ENCODE measurements at places on chromosomes 4 and X.

- no peak for DNase-seq
These were observed 251.6 kb downstream of the QDPR start for GRCh38 chr4:17260166-17260907.

DNA sequence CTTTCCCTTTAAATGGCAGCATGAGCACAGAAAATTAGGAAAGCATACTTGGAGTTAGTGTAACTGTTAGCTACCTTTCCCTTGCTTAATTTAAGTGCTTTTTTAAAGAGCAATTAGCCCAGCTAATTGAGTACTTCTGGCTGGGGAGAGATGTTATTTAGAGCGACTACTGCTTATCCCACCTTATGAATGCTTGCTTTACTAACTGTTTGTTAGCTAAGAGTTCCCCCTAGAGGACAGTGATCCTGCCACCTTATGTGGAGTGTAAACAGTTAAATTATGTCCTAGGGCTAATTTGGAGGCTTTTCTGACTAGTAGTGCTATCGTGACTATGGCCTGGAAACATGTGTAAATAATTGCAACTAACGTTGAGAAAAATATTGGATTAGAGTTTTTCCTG, 909.4 kb downstream of the FSTL5 start:
- no peak for DNase-seq

GRCh38 chr4:156390599-156391324, 437.1 kb upstream of the CTSO start:
- peak; percentile 43 for DNase-seq

- DNase-seq: no peak
These were observed 2.7 kb upstream of the SORCS2 start for GRCh38 chr4:7189475-7190277.

DNA sequence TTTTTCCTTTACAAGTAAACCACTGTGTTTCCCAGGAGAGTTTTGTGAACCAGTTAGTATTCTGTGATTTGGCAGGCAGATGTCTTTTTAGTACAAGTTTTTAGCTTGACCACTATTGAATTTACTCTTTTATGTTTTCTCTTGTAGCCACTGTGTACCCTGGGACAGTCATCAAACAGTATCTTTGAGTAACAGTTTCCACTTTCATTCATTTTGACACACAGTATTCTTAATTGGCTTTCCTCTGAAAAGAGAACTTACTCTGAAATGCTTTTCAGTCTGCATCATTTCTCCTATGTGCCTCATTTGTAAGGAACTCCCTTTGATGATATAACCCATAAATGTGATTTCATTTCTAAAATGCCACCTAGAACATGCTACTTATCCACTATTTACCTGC, 476.5 kb downstream of the PDGFC start:
- DNase-seq: no peak

- no peak for DNase-seq
These were observed 125.0 kb downstream of the ARHGAP6 start for GRCh38 chrX:11540532-11541377.

GRCh38 chrX:46733226-46733625, 25.7 kb downstream of the SLC9A7 start:
- DNase-seq: no peak

GRCh38 chr4:26372525-26373172, 51.8 kb downstream of the RBPJ start:
- peak; percentile 12 for DNase-seq

DNA sequence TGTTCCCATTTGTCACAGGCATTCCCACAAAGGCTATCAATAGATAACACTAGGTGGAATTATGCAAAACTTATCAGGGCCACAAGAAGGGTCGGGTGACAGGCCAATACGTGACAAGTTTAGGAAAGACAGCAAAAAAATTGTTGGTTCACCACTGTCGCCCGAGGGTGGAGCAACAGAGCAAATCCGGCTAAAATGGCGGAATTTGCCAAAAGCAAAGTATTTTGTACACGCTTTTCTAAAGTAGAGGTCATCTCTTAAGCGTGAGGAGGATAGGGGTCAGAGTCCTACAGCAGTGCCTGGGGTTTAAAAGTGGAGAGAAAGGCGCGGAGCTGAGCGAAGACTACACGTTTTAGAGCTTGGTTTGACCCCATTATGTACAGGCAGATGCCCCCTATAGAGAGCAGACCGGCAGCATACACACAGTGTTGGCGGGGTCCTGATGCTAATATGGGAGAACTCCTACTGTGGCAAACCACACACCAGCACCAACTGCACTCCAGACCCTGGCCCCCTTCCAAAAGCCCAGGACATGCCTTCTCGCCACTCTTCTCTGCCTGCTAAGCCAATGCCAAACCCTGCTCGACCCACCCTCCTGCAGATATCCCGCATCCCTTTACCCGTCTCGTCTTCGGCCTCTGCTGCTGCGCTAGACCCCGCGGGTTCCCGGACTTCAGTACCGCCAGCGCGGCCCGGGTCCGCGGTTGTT, 733 bp downstream of the CCNA2 start:
- DNase-seq: peak; percentile 27

DNA sequence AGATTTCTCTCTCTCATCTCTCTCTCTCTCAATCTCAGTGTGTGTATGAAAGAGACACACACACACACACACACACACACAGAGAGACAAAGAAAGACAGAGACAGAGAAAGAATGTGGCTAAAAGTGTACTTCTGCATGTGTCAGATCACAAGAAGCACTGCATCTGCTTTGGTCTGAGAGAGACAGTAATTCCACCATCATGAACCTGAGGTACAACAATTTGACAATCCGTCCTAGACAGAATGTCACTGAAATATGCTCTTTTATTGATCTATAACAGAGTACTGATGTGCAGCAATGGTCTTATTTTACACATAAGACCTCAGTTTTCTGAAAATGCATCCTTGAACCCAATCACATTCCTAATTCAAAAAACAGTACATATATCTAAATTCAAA, 576.2 kb upstream of the SMIM31 start:
- no peak for DNase-seq

DNA sequence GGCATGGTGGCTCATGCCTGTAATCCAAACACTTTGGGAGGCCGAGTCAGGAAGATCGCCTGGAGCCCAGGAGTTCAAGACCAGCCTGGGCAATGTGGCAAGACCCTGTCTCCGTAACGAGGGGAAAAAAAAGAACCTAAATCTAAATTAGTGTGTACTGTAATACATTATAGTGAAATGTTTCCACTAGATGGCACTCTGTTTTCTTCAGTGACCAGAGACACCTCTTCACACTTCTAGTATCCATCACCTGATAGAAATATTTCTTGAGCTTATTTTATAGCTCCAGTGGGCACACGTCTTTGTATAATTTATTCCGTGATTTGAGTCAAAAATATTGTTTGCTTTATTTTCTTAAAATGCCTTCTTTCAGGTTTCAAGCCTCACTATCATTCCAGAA, 600.9 kb upstream of the DIPK2B start:
- no peak for DNase-seq

- peak; percentile 15 for DNase-seq
These were observed 230.6 kb downstream of the NSUN7 start for GRCh38 chr4:40980318-40980883.

DNA sequence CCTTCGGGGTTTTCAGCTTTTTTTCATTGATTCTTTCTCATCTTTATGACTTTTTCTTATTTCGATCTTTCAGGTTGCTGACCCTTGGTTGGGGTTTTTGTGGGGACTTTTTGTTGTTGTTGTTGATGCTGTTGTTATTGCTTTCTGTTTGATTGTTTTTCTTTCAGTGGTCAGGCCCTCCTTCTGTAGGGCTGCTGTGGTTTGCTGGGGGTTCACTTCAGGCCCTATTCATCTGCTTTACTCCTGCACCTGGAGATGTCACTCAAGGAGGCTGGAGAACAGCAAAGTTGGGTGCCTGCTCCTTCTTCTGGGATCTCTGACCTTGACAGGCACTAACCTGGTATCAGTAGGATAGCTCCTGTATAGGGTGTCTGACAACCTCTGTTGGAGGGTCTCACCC, 39.9 kb upstream of the PCDH18 start:
- no peak for DNase-seq

DNA sequence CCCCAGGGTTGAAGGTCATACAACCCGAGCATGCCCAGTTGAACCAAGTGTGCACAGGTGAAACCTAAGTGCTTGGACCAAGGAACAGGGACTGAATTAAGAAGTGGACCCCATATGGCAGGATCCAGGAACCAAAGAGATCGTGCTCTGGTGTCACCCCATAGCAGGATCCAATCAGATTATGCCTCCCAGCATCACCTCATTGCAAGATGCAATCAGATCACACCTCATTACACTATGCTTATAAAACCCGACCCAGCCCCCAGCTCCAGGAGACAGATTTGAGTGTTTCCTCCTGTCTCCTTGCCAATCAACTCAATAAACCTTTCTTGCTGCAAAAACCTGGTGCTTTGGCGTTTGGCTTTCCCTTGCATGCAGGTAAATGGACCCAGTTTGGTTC, 37.6 kb downstream of the EFHC2 start:
- no peak for DNase-seq

GRCh38 chr4:172143605-172144314, 330.6 kb downstream of the GALNTL6 start:
- no peak for DNase-seq

DNA sequence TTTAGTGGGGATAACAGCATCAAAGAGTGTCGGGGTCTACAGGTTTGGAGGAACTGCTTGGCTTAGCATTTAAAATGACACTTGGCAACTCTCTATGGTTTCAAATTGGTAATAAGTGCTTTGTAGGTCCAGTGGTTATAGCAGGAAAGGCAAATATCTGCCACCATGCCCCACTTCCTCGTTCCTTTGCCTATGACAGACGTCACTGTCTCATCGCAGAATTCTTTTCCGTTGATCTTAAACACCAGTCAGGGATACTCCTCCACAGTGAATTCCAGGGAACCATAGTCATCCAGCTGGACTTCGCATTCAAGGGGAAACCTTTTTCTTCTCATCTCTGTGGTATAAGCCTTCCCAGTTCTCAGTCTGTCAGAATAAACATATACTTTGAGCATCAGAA, 319.1 kb downstream of the GPAT3 start:
- DNase-seq: peak; percentile 78

GRCh38 chr4:123121241-123121907, 199.0 kb upstream of the NUDT6 start:
- no peak for DNase-seq

- DNase-seq: no peak
These were observed 608.3 kb upstream of the PCDH10 start for GRCh38 chr4:132540797-132541196.

DNA sequence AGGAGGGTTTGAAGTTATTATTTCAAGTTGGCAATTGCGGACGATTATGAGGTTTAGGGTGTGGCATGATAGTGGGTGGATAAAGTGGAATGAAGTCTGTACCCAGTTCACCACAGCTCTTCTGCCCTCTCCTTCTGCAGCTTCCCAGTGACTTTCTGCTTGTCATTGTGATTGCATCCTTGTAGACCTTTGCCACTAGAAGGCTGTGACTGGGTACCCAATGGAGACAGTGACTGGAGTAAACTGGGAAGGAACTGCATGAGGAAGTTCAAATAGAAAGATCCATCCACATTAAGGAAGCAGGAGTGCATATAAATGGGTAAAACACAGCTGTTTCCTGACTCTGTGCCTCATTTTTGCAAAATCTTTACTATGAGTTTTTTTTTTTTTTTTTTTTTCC, 53.5 kb upstream of the SPANXN3 start:
- DNase-seq: no peak

- DNase-seq: no peak
These were observed 85.0 kb upstream of the MYOZ2 start for GRCh38 chr4:119050527-119051090.

DNA sequence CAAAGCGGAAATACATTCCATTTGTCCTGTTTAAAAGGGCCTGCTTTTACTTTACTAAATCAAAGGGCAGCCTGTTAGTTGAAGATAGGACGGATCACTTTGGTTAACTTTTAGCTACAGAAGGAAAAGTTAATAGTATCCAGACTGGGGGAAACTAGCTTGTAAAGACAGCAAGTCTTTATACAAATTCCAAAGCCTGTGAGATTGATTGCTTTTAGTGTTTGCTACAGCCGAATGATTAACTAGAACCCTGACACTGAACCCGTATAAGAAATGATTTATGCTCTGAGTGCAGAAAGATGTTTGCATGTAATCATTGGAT, 93.4 kb downstream of the FRAS1 start:
- no peak for DNase-seq

DNA sequence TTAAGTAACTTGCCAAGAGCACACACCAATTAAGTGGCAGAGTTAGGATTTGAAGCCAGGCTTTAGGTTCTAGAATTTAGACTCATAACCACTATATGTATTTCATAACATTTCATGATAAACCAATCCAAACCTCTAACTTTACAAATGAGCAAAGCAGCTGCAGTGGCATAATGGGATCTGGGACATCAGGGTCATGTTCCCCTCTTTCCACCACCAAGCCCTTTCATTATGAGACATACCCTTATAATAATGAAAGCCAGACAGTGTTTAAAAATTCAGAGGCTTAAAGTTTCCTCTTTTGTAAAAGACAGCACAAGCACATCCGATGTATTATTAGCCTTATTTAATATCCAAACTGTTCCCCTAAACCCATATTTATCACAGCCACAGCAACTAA, 28.3 kb upstream of the AMELX start:
- DNase-seq: no peak

- no peak for DNase-seq
These were observed 43.4 kb downstream of the SMARCAD1 start for GRCh38 chr4:94251094-94251493.

DNA sequence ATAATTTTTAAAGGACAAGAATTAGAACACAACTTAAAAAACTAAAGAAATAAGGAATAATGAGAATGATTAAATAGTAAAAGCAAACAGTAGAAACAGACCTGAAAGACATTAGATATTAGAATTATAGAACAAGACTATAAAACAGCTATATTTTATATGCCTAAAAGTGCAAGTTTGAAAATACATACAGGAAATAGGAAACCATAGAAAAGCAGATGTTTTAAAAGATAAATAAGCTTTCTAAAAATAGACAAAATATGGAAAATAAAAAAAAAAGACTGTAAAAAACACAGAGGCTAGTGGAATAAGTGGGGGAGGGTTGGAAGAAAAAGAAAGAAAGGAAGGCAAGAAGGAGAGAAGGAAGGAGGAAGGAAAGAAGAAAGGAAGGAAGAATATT, 407.3 kb downstream of the IDS start:
- DNase-seq: no peak

GRCh38 chr4:2331519-2332200, 69.8 kb upstream of the MXD4 start:
- no peak for DNase-seq

- DNase-seq: peak; percentile 40
These were observed 24.4 kb downstream of the RTL5 start for GRCh38 chrX:72107320-72107719.

DNA sequence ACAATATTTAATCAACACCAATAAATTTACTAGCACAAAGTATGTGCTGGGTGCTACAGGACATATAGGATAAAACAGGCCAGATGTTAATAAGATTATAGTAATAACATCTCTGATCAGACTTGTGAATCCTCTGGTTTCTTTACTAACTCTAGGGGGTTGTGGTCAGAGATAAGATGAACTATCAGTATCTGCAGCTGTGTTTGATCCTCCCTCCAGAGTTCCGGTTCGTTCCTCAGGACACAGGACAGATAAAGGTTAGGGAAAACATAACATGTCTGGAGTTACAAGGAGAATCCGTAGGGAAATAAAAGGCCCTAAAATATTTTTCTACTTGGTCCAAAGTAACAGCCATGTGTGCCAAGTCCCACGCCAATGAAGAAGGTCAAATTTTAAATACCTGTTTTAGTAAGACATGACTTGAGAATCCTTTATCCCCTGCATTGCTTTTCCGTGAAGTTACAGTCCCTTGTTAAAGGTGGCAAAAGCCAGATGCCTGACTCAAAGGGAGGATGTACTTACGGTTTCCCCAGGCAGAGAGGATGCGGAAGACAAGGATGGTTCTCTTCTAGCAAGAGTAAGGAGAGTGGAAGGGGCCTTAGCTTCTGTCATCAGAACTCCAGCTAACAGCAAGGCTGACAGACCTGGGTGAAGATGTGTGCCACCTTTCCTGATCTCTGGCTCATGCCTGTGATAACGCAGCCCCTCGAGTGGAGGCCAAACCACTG, 44.4 kb downstream of the KIAA0232 start:
- DNase-seq: no peak

Data from GM03348 (cell line).